ENCODE measurements at places on chromosomes 1 and 21. TPM values are rescaled to one million over a fixed set of nuclear protein-coding genes. Genes with fewer than 3 reads are reported as not detected.
A peak's percentile ranks its signal among the peaks of the same experiment; 100 is the strongest.

DNA sequence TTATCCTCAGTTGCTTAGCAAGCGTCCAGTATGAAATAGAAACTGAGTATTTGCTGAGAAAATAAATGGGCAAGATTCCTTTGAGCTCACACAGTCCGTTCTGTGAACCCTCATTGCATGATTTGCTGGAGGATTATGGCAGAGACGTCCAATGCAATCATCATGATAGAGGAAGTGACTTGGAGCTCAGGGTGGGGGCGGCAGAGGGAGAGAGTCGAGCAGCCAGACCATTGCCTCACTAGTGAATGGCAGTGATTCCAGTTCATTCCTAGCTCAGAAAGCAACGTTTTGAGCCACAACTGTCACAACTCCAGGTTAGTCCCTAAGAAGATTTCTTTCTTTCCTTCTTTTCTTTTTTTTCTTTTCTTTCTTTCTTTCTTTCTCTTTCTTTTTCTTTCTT is 27.5 kb upstream of the COL9A2 start:
- DNase-seq = no peak

DNA sequence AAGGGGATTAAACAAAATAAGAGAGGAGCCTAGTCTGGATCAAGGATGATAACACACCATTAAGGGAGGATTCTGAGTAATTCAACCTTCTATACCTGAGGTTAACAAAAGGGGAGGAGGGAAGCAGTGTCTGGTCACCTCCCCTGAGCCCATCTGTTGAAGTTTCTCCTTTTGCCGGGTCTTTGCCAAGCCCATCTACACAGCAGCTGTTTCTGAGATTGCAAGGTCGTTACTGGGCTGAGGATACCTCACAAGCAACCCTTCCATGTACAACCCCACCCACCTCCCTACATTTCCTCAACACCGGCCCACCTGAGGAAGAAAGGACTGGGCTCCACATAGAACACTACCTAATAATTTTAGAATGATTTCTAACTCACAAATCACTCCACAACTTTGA is 26.3 kb downstream of the LRRC52 start:
- DNase-seq = no peak

- peak; percentile 32 for DNase-seq
Observed at GRCh38 chr1:51312718-51313117, 17.6 kb downstream of the TTC39A start.

DNA sequence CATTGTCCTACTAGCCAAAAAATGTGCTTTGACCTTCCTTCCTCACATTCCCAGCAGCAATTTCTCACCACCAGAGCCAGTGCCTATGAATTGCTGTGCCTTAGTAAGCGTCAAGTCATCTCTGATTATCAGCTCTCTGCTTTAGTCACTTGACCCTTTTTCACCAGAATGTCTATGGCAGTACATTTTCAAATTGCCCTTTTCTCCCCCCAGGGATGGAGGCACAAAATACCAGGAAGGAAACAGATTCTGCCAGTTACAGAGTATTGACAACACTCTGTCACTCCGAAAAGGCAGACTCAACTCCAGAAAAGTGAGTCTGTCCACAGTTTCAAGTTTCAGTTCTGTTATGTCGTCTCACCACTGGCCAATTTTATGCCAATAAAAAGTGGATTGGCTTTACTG is 167.4 kb downstream of the TNFSF18 start:
- DNase-seq = no peak

DNA sequence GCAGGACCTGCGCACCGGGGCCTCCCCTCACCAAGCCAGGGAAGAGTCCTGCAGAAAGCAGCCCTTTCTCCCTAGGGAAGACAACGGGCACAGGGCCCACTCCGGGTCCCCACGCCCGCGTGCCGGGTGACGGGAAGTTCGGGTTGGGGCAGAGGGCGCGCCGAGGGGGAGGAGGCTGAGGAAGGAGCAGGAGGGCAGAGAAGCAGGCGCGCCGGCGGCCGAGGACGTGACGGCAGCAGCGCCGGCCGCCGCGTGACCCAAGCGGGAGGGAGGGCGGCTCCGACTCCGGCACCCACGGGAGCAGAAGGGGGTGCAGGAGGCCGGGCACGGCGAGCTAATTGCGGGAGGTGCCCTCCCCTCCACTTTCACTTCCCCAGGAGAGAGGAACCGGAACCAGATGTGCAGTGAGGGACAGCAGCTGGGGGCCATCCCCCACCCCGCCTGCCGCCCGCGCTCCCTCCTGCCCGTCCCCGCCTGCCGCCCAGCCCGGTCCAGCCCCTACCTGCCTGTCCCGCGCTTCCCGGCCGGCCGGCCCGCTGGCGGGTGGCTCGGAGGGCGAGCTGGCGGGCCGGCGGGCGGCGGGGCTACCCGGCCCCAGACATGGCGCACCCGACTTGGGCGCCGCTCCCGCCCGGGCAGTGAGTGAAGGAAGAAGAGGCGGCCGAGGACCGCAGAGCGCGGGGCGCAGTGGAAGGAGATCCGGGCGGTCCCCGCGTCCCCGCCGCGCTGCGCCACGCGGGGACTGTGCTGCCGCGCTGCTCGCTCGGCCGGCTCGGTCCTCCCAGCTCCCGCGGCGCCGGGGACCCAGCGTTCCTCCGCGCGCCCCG is 510 bp downstream of the DENND4B start:
- peak; percentile 83 for DNase-seq

DNA sequence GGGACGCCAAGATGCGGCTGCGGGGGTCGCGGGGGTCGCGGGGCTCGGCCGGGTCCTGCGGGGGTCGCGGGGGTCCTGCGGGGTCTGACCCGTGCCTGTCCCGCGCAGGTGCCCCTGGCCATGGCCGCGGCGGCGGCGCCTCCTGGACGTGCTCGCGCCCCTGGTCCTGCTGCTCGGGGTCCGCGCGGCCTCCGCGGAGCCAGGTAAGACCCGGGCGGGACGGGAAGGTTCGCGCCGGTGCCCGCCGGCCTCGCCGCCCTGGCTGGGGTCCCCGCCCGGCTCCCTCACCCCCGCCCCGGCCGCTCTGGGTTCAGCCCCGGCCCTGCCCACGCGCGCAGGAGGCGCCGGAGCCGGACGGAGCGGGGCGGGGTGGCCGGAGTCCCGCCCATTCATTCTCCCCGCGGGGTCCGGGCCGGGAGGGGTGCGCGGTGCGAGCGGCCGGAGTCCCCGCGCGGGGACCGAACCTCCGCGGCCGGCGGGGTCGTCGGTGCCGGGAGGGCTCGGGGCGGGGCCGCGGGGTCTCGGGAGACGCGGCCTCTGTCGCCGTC is 380 bp downstream of the COL18A1 start:
- DNase-seq = peak; percentile 67

- DNase-seq = peak; percentile 86
Observed at GRCh38 chr1:3066250-3066711, 2.7 kb upstream of the PRDM16 start.

GRCh38 chr1:170617591-170618330 is 46.2 kb upstream of the PRRX1 start:
- DNase-seq = no peak

DNA sequence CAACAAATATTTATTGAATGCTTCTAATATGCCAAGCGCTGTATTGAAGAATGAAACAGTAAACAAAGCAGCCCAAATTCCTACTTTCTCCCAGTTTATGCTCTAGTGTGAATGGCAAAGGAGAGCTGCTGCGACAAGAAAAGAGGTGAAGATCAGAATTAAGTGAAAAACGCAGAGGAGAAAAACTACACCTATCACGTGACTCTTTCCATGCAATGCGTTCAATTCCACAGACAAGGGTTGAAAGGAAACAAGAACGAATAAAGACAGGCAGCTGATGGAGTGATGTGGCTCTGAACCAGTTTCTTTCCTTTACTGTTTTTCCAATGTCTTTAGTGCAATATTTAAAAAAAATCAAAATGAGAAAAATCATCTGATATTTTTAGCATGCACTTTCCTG is 23.6 kb downstream of the MT1HL1 start:
- DNase-seq = peak; percentile 0

DNA sequence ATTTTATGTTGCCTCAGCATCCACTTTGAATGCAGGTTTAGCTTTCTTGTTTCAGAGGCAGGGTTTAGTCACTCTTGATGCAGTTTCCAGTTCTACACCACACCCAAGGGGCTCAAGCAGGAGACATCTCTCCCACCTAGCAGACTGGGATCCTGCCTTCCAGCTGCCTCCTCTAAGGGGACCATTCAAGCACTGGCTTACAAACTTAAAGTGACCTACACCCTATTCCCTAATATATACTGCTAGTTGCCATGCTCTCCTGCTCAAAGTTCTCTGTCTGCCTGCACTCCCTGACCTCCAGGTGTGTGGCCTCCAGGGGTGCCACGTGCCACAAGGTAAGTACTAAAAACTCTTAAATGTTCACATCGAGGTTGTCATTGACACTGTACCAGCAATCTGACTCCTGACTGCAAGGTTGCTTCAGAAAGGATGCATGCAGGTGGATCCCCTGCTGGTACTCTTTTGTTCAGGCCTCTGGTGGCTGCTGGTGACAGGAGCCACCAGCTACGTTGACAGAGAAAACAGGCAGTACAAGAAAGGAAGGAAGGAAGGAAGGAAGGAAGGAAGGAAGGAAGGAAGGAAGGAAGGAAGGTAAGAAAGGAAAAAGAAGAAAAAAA is 185.9 kb downstream of the COQ8A start:
- DNase-seq = peak; percentile 69

DNA sequence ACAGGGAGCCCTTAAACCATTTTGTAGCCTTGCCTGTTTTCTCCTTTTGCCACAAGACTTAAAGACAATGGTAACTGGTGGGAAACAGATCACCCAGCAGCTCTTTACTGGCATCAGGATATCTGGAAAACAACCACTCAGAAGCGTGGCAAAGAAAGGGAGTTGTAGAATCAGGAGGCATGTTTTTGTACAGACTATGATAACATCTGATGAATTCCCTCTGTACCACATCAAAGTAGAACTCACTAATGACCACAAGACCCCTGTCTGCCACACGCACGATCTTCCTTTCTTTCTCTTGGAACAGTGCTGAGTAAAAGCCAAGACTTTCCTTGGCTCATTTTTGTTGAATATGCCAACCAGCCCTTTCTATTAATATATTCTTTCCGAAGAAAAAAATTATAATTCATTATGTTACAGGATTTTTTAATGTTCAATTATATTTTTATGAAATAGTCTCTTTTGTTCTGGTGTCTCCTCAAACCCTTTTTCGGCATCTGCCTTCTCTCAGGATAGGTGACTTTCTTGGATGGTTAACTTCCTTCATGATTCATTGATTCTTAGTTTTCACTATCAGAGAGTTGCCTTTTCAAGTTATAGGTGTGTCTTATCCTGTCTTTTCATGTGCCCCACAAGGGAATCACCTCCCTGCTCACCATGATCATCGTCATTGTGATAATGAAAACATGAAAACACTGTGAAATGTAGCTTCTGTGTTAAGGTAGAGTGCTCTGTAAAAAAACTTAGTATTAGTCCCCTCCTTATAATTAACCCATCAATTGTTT is 7.9 kb upstream of the PHGDH start:
- DNase-seq = no peak

DNA sequence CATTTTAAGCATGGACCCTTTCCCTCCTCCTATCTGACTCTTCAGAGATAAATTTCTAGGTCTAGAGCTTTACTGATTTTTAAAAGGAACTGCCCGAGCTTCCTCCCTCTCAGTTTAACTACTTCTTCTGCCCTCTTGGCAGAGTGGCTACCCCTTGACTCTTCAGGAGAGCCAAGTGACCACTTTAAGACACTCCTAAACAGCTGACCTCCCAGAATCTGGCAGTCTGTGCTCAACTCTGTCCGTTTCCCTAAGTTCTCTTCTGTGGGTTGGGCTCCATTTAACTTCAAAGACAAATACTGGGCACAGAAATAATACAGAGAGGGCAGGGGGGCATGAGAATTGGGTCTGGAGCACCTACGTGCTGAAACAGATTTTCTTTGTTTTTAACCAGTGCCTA is 196.3 kb upstream of the FOXD3 start:
- no peak for DNase-seq

- DNase-seq = no peak
Observed at GRCh38 chr21:33146467-33146866, 76.5 kb downstream of the OLIG1 start.

GRCh38 chr1:25009671-25010262 is 79.7 kb upstream of the RUNX3 start:
- no peak for DNase-seq

GRCh38 chr1:64575881-64576676 is 106.2 kb downstream of the CACHD1 start:
- no peak for DNase-seq

DNA sequence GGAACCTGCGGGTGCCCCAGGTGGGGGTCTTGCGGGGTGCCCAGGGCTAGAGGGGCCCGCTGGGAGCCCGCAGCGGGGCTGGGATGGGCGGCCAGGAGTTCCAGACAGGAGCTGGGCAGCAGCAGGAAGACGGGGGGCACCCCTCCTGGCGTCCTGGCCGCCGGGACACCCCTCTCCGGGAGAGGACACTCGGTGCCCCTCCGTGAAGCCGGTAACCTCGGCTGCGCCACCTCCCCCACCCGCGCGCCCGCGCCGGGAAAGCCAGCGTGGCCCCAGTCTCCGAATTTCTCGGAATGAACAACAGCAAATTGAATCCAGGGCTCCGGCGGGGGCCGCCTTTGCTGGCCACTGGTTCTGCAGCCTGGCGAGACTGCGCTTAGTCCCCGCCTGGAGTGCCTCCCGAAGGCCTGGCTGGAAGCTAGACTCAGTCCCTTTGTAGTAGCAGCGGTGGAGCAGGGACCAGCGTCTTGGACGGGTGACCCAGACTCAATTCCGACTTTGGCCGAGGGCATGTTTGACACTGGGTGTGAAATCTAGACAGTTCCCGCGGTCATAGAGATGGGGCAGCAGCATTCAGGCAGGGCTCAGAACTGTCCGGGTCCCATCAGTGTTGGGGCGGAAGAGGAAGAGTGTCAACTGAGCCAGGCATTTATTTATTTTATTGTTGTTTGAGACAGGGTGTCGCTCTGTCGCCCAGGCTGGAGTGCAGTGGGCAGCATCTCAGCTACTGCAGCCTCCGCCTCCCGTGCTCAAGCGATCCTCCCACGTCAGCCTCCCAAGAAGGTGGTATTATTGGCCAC is 773 bp downstream of the IFNGR2 start:
- DNase-seq = peak; percentile 85

GRCh38 chr1:170765712-170766330 is 101.9 kb downstream of the PRRX1 start:
- no peak for DNase-seq

DNA sequence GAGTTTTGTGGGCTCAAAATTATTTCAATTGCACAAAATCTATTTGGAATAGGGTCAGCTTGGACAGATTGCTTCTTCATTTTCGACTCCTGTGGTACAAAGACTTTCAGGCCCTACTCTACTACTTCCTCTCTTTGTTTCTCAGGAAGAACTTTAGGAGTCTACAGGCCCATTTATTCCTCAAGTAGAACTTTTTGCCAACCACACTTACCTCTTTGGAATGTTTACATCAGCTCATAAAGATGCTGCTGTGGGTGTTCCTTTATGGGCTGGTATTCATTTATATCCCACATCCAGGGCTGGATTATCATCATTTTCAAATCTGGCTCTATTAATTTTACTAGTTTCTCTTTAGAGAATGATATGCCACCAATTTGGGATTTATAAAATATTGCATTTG is 46.3 kb upstream of the TNFSF18 start:
- no peak for DNase-seq

DNA sequence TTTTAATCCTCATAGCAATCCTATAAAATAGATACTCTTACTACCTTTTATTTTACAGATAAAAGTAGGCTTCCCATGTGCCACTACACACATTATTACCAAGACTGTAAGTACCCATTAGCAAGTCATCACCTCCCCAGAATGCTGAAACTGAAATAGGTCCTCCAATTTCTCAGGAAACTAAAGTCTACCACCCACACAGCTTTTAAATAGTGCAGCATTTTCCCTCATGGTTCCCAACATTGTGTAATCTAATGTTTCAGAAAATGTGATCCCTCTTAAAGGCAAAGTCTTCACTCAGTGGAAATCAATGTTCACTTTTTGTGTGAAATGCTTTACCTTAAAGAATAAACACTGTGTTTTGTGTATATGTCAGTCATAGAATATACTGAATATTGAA is 356.5 kb downstream of the GPATCH2 start:
- DNase-seq = no peak

Gene SPATA45
- total RNA-seq = not detected

Gene YY1AP1
- 44.2 TPM for total RNA-seq

Gene S100A8
- not detected for total RNA-seq

Data from endodermal cell (in vitro differentiated cells).